NCI-H1436 (cell line): ENCODE measurements at places on chromosomes 1 and 21.

DNA sequence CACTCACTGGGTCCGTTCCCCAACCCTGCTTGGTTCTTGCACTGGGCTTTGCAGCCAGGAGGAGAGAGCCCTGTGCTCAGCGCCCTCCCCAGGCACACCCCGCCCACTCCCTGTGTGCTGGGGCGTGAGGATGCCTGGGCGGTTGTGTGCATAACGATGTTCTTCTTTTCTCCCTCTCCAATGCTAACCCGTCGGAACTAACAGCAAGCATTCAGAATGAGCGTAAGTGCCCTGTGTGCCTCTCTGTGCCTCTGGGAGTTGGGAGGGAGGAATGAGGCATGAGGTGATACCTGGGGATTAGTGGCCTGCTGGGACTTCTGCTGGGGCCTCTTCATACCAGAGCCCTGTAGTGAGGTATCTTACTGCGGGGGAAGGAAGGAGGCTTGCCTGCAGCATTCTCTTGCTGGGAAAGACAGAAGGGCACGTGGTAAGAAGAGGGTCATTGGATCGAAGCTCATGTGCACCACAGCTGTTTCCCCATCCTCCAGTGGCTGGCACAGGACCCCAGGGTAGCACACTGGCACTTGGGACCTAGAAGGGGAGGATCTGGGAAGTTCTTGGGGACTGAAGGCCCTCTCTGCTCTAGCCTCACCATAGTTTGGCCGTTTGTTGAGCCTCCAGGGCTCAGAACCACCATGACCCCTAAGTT lies 79.8 kb downstream of the NFASC start:
- DNase-seq: no peak

DNA sequence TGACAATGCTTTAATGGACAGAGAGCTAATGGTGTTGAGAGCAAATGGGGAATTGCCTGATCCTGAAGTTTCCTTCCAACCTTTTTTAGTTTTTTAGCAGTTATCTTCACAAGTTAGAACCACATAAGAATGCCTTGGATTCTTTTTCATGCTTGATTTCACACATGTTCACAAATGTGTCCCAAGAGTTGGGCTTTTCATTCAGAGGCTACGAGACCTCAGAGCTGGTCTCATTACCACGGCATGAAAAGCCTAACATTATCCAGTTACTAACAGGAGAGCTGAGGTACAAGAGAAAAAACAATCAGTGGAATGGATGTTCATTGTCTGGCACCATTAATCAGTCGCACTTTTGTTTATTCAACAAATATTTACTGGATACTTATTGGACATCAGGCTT lies 340.6 kb downstream of the ZNF326 start:
- no peak for DNase-seq

DNA sequence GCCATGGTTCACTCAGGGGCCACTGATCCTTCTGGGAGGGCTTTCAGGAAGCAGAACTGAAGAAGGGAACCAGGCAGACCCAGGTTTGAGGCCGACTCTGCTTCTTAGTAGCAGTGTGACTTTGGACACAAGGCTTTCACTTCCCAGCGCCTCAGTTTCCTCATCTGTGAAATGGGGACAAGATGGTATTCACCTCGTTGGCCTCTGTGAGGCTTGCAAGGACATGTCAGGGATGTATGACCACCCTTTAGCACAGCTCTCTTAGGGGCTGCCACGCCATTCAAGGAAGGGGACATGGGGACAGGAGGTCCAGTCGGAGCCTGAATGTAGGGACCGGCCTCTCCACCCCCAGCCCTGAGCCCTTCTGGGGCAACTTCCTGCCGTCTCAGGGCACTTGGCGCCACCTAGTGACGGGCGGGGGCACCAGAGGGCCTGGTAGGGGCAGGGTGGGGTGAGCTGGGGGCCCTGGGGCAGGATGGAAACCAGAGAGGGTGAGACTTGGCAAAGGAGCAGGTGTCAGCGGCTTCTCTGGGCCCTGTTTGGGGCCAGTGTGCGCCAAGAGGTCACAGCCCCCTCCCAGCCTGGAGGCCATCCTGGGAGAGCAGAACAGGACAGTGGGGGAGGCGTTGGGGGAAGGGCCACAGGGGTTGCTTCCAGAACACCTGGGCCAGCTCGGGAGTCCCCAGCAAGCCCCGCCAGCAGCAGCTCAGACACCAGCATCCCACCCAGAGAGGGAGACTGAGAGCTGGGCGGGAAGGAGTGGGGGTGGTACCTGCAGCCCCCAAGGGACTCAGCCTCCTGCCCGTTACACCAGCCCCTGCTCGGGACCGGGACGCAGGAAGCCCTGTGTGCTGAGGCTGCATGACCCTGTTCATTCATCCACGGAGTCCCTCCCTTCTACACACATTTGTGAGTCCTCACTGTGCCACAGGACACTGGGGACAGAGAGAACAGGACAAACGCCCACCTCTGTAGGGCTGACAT lies 102.5 kb upstream of the TARDBP start:
- DNase-seq: peak; percentile 50

- no peak for DNase-seq
These were observed 237.5 kb downstream of the TTLL7 start for GRCh38 chr1:83761167-83762038.

GRCh38 chr1:57019236-57019839 lies 53.5 kb upstream of the C8B start:
- DNase-seq: peak; percentile 51

DNA sequence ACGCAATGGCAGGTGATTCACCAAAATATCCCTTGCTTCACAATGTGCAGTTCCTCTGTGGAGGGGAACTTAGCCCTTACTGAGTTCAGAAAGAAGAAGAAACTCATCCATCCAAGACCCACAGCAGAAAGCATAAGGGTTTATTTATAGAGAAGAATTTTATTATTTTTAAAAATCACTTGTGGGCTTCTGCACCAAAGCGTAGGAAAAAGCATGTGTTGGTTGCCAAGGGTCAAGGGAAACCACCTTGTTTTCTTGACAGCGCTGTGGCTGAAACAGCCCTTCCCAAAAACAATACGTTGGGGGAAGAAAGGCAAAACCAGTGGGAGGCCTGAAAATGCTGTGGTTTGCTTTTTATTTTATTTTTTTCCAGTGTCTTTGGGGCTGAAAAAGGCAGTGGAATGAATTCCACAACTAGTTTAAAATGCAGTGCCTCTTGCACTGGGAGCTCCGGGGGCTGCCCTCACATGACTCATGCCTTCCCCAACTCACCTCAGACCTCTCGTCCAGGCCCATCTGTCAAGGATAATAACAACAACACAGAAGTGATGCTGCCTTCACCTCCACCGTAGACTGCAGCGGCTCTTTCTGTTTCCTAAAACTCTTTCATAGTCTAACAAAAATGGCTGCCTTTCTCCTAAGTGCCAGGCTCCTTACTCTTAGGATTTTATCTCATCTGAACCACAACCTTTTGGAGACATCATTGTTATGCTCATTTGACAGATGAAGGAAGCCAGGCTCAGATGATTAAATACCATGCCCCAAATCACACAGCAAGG lies 224.2 kb upstream of the JUN start:
- DNase-seq: no peak

GRCh38 chr1:110170766-110171733 lies 20.8 kb downstream of the SLC6A17 start:
- no peak for DNase-seq

GRCh38 chr1:85575363-85575995 lies 5.1 kb upstream of the CCN1 start:
- no peak for DNase-seq

- no peak for DNase-seq
These were observed 8.0 kb upstream of the PKP1 start for GRCh38 chr1:201275253-201275666.

DNA sequence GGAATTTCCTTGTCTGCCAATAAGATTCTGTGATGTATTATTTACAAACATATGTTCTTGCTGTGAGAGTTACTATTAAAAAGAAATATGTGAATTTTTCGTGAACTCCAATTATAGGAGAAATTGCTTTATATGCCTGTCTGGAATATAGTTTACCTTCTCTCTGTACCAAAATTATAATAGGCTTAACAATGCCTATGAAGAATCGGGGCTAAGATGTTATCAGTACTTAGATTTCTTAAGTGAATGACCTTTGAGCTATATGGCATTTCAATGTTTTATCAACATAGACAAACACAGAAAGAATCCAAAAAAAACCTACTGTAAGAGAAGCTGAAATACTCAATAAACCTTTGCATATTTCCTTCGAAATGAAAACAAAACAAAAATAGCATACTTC lies 323.1 kb upstream of the ADAMTS5 start:
- no peak for DNase-seq

GRCh38 chr21:25632296-25632695 lies 6.8 kb upstream of the JAM2 start:
- no peak for DNase-seq

- peak; percentile 60 for DNase-seq
These were observed 79.0 kb downstream of the RAVER2 start for GRCh38 chr1:64823691-64824476.

DNA sequence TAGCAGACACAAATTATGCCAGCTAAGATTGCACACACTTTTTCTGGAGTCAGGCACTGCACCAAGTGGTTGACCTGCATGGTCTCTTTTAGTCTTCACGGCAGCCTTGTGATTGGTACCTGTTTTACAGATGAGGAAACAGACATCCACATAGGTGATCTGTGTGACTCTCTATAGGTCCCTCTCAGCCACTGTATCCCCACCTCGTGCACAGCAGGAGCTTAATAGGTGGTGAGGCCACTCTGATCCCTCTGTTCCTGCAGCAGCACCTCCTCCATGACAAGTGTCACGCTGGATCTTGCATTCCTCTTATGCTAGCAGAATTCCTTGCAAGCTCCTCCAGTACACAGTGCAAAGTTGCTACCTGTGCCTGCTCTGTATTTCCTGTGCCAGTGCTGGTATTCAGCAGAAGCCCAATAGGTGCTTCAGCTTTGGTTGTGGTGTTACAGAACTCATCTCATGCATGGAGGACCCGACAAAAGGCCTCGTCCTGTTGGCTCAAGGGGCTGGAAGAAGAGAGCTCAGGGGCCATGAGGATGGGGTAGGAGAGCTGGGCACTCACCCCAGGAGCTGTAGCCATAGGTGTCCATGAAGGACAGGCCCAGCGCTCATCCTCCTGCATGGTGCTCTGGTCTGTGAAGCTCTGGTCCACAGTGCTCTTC lies 546.7 kb downstream of the PTPRU start:
- DNase-seq: no peak

GRCh38 chr1:197902131-197902453 lies 338 bp upstream of the C1orf53 start:
- DNase-seq: no peak
